ENCODE measurements at places on chromosomes 1 and 21.

GRCh38 chr1:69991644-69992043 lies 213.7 kb downstream of the LRRC40 start:
- DNase-seq: no peak

- no peak for DNase-seq
These were observed 47.9 kb downstream of the NCAM2 start for GRCh38 chr21:21046063-21046462.

DNA sequence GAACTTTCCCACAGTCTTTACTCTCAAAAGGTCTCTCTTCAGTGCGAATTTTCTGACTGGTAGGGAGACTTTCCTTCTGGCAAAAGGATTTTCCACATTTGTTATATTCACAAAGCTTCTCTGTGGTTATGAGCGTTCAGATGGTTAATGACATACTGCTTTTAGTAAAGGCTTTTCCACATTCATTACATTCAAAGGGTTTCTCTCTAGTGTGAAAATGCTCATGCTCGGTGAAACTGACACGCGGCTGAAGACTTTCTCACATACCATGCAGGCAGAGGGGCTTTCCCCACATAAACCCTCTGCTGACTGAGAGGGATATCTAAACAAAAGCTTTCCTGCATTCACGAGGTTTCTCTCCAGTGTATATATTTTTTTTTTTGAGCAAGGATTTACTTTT lies 9.9 kb upstream of the KLF18 start:
- DNase-seq: no peak

DNA sequence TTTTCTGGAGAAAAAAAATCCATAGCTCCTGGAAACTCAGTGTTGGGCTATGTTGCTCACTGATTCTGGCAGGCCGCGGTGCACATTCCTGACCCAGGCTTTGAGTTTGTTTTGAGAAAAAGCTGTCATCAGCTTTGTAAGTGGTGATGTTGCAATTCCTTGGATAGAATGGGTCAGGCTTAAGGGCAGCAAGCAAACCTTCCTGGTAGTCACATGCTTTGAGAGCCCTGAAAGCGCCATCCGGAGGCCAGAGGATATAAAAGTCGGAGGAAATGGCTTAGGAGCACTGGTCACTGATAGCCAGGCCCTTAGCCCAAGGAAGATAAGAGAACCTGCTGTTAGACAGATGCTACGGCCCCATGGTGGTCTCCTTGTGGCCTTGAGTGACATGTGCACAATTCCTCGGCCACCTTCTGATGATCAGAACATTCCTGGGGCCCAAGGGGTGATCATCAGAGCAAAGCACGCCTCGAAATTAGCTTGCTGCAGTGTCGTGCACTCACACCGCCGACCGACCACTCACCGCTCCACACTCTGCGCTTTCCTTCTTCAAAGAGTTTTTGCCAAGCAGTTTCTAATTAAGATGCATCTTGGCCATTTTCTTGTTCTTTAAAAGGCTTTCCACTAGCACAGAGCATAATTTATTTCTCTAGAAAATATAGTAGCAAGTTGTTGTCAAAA lies 78.6 kb downstream of the MAN1C1 start:
- DNase-seq: no peak

- no peak for DNase-seq
These were observed 10.6 kb downstream of the LCA5L start for GRCh38 chr21:39434950-39435349.

- DNase-seq: peak; percentile 17
These were observed 314 bp downstream of the DPH5 start for GRCh38 chr1:101025283-101025656.

DNA sequence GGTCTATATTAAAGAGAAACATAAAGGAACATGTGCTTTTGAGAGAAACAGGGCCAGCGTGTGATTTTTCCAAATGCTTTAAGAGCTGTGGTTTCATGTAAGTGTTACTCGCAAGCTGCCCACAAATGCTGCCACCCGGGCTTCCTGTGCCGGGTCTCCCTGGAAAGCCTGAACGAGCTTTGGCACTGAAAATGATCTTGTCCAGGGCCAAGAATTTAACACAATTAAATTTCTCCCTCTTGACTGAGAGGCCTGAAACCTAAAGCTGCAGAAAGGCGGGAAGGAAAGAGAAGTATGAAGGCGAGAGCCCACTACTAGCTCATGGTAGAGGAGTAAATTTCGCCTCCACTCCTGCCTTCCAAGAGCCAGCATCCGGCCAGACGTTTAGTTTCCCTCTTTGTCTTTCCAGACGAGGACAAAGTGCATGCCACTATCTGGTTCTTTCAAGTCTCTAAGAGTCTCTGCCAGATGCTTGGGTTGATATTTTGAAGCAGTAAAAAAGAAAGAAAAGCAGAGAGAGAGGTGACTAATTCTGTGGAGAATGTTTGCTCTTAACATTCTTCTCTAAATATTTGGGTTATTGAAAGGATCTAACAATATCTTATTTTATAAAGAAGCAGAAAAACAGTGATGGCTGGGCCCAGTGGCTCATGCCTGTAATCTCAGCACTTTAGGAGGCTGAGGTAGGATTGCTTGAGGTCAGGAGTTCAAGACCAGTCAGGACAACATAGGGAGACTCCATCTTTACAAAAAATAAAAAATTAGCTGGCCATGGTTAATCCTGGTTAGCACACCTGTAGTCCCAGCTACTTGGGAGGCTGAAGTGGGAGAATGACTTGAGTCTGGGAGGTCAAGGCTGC lies 100.0 kb upstream of the HNRNPU start:
- DNase-seq: no peak

- no peak for DNase-seq
These were observed 18.7 kb downstream of the RIPK4 start for GRCh38 chr21:41747943-41748738.

- no peak for DNase-seq
These were observed 15.2 kb upstream of the NBPF1 start for GRCh38 chr1:16628361-16629111.

GRCh38 chr1:238777551-238777950 lies 608.8 kb upstream of the CHRM3 start:
- no peak for DNase-seq

DNA sequence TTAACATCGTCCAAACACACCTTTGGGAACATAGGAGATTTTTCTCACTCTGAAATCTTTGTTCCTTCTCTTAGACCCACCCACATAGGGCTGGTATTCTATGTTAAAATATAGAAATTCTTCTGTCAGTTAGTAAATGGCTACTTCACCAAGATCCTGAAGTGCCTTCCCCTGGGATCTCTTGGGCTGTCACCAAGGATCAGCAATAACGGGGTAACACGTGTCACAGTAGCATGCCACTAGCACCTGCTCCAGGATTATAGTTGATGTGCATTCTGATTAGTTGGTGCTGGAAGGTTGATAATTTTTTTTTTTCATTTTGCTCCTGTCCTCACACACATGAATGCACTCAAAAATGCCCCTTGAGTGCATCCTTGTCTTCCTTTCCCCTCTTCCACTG lies 298.7 kb downstream of the NTNG1 start:
- DNase-seq: no peak

GRCh38 chr1:167588361-167588760 lies 34.8 kb upstream of the CREG1 start:
- DNase-seq: no peak

DNA sequence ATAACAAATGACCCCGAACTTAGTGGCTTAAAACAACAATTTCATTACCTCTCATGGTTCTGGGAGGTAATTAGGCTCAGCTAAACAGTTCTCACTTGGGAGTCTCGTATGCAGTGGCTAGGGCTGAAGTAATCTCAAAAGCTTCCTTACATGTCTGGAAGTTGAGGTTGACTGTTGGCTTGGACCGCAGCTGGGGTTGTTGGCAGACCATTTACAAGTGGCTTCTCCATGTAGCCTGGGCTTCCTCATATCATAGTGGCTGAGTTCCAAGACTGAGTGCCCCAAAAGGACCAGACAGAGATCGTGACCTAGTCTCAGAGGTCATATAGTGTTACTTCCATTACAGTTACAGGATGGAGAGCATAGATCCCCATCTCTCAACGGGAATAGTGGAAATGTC lies 2.4 kb upstream of the POGZ start:
- DNase-seq: no peak

GRCh38 chr1:159980076-159980475 lies 26.0 kb upstream of the SLAMF9 start:
- no peak for DNase-seq

- DNase-seq: no peak
These were observed 24.2 kb upstream of the CTBS start for GRCh38 chr1:84598418-84598817.

All from stimulated activated CD4-positive, alpha-beta T cell treated with anti-CD3 and anti-CD28 coated beads, Interleukin-12 subunit alpha, Interleukin-12 subunit beta, amount 100 ng/mL, for 4 hours (primary cell).